Epithelial cell of prostate (primary cell): ENCODE measurements at places on chromosomes 16 and 17.

GRCh38 chr16:64950262-64950661, 171.6 kb downstream of the CDH11 start:
- no peak for DNase-seq

DNA sequence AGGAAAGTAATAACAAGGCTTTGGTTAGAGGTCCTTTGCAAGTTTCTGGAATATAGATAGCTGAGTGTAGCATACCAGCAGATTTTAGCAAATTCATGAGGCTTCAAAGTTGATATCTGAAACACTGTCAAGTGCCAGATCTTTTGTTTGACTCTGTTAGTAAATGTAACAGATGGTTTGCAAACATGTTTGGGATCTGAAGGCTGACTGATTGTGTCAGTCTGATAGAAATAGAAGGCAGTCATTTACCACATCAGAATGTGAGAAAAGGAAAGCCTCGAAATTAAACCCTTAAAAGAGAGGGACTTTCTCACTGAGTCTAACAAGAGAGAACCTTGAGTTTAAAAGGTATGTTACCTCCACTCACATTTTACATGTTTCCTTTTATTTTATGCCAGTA, 371.5 kb downstream of the KIF2B start:
- DNase-seq, result no peak

GRCh38 chr17:65559804-65560627, 1.4 kb downstream of the AXIN2 start:
- DNase-seq, result no peak

DNA sequence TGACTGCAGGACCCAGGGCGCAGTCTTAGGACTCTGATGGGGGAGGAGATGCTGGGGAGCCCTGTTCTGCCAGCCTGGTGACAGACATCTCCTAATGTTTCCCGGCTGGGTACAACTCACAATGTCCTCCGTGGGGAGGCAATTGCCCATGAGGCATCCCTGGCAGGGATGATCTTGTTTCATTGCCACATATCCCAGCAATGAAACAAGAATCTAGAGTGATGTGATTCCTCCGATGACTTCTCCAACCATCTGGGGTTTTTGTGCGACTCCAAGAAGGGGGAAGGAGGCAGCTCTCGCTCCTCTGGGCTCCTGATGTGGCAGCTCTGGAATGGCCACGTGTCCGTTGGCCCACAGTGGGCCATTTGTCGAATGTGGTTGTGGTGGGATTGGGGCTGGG, 255.8 kb downstream of the SEC14L1 start:
- DNase-seq, result no peak
